Activated CD8-positive, alpha-beta memory T cell treated with anti-CD3 and anti-CD28 coated beads for 1 hour (primary cell): ENCODE measurements at places on chromosomes 3 and 15.

DNA sequence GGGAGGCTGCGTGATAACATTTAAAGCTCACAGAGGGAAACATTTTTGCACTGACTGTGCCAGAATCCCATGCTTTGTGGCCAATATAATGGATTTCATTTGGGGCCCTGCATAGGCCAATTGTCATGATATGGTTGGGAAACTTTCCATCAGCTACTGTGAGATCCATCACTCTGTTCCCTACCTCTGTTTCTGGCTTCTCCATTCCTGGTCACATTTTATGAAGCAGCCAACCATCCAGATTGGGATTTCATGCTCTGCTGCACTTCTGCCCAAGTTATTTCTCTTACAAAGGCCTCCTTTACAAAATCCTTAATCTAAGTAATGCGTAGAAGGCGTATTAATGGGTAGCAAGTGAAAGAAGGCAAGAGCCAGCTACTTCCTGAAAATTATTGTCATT lies 221.1 kb downstream of the LRTM1 start:
- no peak for DNase-seq

DNA sequence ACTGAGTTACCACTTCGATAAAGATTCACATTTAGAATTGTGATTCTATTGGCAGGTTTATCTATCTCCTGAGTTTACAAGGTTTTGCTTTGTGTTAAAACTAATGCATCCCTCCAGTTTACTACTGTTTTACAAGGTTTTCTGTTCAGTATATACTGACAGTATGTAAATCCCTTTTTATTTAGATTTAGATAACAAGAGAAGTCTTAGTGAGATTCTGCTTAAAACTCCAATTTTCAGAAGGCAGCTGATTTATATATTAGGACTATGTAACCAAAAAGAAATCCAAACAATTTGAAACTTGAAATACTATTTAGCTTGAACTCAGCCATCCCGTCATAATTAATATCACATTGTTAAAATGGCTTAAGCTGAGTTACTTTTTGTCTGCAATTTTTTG lies 619.2 kb downstream of the NAALADL2 start:
- DNase-seq: no peak

GRCh38 chr3:15420871-15421270 lies 6.5 kb downstream of the METTL6 start:
- DNase-seq: no peak

DNA sequence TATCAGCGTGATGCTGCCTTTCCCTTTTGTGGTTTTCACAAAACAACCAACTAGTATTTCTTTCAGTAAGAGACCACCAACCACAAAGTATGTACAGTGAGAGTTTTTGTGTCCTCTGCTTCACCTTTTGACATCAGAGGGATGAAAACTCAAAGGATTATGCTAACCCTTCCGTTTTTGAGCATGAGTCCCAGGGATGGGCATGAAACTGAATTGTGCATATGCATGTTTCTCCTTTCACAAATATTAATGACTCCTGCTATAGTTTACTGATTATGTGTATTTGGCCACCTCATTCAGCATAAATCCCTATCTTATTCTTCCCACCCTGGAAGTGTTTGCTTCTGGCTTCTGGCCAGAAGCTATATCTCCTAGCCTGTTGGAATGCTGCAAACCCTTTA lies 59.2 kb downstream of the RSRC1 start:
- DNase-seq: no peak
